ENCODE measurements at places on chromosomes 5 and 9.

DNA sequence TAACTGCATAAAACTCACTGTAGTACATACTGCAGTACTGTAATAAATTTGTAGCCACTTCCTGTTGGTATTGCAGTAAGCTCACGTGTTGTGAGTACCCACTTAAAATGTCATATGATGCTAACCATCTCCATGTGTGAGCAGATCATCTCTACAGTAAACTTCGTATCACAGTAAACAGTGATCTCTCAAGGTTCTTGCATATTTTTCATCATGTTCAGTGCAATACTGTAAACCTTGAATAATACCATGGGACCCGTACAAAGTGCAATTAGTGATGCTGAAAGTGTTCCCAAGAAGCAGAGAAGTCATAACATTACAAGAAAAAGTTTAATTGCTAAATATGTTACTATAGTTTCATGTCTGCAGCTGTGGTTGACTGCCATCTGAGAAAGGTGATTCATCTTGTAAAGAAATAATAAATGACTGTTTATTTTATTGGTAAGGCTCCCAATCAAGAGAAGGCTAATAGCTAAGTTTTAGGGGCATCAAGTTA is 253.8 kb upstream of the POU5F2 start:
- no peak for DNase-seq

GRCh38 chr5:75545131-75545530 is 33.4 kb downstream of the POLK start:
- DNase-seq: no peak

- no peak for DNase-seq
Observed at GRCh38 chr9:112218908-112219307, 43.8 kb upstream of the SUSD1 start.

- peak; percentile 65 for DNase-seq
Observed at GRCh38 chr5:102971676-102972293, 148.2 kb downstream of the GIN1 start.

DNA sequence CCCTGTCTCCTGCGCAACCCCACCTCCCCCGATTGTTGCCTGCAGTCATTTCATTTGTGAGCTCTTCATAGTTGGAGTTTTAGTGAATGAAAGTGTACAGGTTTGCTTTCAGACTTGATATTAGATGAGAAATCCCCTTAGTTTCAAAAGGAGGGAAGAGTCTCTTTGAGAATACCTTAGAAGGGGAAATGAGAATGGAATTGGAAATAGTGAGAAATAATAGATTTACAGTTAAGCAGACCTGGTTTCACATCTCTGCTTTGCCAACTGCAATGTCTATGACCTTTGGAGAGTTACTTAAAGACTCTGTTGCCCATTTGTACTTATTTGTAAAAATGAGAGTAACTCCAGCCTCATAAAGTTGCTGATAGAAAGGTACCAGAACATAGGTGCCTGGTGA is 120.4 kb downstream of the ZNF462 start:
- no peak for DNase-seq

DNA sequence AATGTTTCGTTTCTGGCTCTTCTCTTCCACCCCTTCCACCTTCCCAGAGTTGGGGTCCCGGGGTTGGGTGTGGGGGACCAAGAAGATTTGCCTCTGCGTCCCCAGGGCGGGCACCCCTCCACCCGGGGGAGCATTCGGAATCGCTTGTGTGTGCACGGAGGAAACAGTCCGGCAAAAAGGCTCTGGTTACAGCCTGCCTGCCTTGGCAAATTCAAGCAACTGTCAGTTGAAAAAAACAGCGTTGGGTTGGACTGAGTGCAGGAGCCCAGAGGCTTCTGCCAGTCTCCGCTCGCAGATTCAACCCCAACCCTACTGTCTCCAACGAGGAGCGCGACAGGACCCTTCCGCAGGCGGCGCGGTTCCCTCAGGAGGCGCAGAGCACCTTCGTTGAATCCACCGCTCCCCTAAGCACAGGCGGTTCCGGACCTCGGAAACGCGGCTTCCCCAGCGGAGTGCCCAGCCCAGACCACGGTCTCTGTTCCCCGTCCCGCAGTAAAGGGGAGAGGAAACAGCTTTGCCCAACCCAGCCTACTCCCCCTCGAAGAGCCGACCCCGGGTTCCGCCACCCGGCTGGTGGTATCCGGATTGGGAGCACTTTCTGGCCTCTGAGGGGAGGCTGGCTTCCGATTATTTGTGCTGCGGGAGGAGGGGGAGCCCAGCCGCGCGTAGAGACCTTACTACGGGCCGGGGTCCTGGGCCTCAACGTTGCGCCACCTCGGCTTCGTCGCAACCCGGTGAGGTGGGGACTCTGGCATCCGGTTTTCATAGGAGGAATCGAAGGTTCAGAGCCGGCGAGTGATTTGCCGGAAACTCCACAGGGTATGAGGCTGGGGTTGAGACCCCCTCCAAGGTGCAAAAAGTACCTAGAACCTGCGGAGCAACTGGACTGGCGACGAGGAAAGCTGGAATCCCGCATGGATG is 9.6 kb downstream of the LHX6 start:
- DNase-seq: no peak

GRCh38 chr5:15718421-15719179 is 218.6 kb downstream of the FBXL7 start:
- DNase-seq: no peak

Measured in SW 1271 (cell line).